ENCODE measurements at places on chromosomes 7 and 10. TPM values are rescaled to one million over a fixed set of nuclear protein-coding genes. Genes with fewer than 3 reads are reported as not detected.

The FAM24B gene
- not detected for polyA plus RNA-seq

DNA sequence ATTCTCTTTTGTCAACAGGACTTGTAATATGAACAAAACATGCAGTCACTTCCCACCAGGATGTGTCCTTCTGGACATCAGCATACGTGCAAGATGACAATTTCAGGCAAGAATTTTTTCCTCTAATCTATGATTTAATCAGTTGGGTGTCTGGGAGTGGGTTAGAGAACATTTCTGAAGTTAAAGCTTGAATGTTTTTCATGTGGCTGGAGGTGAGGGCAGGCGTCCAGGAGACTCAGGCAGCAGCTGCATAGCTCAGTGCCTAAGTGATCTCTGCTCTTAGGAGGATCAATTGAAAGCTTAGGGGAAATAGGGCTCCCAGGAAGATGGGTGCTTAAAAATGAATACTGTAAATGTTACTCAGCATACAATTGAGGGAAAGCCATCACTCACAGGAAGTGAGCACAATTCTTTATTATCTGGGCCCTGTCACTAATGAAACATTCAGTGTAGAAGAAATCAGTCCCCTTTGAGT lies 457.6 kb upstream of the KLF6 start:
- no peak for DNase-seq

DNA sequence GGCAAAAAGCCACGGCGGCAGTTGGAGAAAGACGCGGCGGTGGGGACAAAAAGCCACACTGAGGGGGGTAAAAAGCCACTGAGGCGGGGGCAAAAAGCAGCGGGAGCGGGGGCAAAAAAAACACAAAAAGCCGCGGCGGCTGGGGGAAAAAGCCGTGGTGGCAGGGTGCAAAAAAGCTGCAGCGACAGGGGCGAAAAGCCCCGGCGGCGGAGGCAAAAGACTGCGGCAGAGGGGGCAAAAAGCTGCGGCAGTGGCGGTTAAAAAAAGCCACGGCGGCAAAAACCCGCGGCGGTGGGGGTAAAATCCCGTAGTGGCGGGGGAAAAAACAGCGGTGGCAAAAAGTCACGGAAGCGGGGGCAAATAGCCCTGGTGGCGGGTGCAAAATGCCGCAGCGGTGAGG lies 527.3 kb downstream of the ZNF33B start:
- no peak for DNase-seq

GRCh38 chr7:44045226-44046014 lies 918 bp downstream of the DBNL start:
- DNase-seq: no peak

GRCh38 chr7:80110376-80110775 lies 24.3 kb upstream of the GNAI1 start:
- DNase-seq: no peak

GRCh38 chr7:88072715-88073055 lies 138.6 kb downstream of the ADAM22 start:
- DNase-seq: no peak

- DNase-seq: no peak
These were observed 90.5 kb upstream of the MACROH2A2 start for GRCh38 chr10:69961881-69962745.

- no peak for DNase-seq
These were observed 18.9 kb downstream of the GBX1 start for GRCh38 chr7:151148319-151149259.

All from hepatocyte (in vitro differentiated cells).